Activated naive CD4-positive, alpha-beta T cell treated with Interleukin-2 at 50 U/mL for 16 hours (primary cell): ENCODE measurements at places on chromosomes 12 and 14.

DNA sequence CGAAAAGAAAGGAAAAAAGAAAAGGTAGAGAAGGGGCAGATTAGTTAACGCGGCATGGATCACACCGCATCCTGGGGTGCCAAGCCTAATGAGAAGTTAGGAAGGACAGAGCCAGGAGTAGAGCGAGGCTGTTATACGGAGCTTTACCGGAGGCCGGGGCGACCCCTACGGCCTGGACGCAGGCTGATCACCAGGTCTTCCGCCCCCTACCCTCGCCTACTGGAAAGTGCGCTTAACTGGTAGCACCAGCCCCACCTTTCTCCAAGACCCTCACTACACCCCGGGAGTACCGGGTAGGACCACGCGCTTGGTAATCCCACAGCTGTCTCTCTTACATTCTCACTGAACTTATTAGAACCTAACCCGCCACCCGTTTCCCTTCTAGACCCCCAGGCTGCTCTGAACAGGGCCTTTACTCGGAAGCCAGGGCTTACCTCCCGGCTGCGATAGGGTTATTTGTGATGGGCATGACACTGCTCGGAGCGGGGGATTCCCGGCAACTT lies 33.8 kb downstream of the WBP11 start:
- DNase-seq = no peak

- DNase-seq = no peak
These were observed 5.6 kb upstream of the SPATA7 start for GRCh38 chr14:88379706-88380343.

GRCh38 chr14:23006188-23006534 lies 3.8 kb downstream of the C14orf93 start:
- no peak for DNase-seq

DNA sequence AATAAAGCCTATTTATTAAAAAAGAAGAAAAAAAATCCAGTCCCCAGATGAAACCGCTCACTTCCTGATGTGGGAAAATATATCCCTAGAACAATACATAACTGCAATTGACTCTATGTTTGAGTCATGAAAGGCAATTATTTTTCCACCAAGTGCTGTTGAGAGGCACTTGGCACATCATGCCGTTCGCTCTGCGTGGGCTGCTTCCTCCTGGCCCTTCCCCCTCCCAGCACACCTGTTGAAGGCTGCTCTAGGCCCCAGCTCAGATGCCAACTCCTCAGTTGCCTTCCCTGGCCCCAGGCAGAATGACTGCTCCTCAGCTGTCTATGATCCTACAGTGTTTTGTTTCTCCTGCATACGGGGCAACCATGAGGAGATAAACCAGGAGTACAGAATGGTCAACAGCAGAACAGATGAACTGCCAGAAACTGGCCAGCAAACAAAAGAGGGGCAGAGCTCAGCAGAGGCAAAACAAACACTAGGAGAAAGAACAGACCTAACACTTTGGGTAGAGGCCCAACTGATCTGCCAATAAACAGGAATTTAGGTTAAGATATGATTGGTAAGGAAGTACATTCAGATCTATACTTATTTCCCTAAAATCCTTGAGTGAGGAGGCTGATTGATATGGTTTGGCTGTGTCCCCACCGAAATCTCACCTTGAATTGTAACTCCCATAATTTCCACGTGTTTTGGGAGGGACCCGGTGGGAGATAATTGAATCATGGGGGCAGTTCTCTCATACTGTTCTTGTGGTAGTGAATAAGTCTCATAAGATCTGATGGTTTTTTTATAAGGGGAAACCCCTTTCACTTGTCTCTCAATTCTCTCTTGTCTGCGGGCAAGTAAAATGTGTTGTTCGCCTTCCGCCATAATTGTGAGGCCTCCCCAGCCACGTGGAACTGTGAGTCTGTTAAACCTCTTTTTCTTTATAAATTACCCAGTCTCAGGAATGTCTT lies 58.6 kb downstream of the SLC38A1 start:
- DNase-seq = peak; percentile 78

DNA sequence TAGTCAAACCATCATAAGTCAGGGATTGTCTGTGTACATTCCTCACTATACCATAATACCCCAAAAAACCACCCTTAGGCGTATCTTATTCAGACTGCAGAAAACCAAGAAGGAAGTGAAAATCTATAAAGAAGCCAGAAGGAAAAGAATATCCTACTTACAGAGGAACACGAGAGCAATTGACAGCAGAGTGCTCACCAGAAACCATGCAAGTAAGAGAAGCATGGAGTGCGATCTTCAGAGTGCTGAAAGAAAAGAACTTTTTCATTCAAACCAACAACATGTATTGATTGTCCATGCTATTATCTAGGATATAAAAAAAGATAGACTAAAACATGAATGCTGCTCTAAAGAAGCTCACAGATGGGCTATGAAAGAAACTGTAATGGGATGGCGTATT lies 50.8 kb downstream of the STXBP6 start:
- DNase-seq = no peak

GRCh38 chr12:88026196-88026595 lies 3.0 kb downstream of the C12orf50 start:
- no peak for DNase-seq

DNA sequence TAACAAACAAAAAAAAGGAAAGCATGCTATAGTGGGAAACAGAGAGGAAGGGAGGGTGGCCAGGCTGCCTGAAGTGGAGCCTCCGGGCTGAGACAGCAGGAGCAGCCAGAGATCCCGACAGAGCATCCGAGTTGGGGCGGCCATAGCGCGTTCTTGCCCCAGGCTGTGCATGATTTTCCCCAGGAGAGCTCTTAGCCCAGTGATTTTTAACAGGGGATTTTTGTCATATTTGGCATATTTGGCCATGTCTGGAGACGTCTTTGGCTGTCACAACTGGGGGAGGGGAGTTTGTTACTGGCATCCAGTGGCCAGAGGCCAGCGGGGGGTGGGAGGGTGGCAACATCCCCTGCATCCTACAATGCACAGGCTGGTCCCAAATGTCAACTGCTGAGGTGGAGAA lies 23.6 kb downstream of the BDKRB1 start:
- DNase-seq = no peak

GRCh38 chr14:102071283-102071998 lies 15.4 kb downstream of the HSP90AA1 start:
- DNase-seq = no peak
